ENCODE measurements at places on chromosomes 3 and 15.

DNA sequence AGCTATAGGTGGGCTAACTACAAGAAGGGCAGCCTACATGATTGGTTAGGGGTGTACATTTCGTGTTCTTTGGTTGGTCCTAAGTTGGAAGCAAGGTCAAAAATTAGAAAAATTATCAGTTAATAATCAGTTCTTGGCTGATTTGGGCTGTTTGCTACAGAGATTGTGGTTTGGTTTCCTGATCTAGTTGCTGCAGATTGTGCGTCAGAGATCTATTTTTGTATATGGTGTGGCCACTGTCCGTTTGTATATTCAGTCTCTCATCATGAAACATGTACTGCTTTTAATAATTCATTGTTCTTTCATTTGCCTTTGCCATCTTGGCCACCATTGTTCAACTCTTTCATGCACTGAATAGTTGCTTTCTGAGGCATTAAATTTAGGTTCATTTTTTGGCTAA, 80.9 kb downstream of the LRRC3B start:
- no peak for DNase-seq

- DNase-seq, result no peak
Measured at GRCh38 chr3:5616873-5617272, 429.4 kb downstream of the EDEM1 start.

DNA sequence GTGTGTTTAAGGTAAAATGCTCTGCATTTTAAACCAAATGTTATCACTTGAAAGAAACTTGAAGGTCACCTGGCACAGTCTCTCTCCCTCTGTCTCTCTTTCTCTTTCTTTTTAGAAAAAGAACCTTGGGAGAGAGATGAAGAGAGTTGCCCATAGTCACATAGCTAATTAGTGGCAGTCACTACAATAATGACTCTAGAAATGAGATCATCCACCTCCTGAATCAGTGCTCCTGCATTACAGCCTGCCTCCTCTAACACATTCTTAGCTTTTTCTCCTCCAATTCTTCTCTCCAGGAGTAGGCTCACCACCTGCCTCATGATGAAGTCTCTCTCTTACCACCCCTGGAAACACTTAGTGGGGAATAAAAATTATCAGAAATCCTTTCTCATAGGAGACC, 2.5 kb downstream of the MYH15 start:
- no peak for DNase-seq

DNA sequence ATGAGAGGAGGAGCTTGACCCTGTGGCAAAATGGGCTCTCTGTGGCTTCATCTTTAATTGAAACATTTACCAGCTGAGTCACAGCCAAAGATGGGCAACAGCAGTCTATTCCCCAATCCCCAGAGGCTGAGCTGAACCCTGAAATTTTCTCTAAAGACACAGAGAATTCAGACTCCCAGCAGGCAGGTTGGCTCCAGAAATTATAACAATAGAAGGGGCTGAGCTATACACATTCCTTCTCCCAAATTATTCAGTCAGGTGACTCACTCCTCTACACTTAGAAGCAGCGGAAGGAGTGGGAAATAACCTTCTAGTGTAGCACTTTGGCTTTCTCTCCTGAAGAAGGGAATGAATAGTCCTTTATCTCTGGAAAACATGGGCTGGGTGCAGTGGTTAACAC, 264.3 kb upstream of the ARHGEF26 start:
- DNase-seq, result no peak

Measured in activated T-cell treated with anti-CD3 and anti-CD28 coated beads, Interleukin-2, amount 50 U/mL, for 48 hours (primary cell).